PC-3 (cell line): ENCODE measurements at places on chromosomes 6 and 20. TPM values are rescaled to one million over a fixed set of nuclear protein-coding genes. Genes with fewer than 3 reads are reported as not detected.

DNA sequence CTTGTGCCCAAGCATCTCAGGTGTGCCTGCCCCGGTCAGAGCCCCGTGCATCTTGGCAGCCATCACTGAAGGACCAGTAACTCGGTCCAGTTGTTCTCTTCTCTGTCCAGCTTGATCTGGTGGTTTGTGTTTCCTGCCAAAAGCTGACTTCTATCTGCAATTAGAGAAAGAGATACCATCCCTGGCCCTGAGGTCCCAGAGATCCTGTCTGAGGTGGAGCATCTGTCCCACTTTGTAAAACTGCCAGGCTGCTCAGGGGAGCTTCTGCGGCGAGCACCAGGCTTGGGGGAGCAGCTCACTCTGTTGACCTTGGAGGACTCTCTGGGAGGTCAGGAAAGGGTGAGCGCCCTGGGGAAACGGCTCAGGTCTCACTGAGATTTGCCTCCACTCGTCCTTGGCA lies 35.1 kb downstream of the MYT1 start:
- DNase-seq: no peak

DNA sequence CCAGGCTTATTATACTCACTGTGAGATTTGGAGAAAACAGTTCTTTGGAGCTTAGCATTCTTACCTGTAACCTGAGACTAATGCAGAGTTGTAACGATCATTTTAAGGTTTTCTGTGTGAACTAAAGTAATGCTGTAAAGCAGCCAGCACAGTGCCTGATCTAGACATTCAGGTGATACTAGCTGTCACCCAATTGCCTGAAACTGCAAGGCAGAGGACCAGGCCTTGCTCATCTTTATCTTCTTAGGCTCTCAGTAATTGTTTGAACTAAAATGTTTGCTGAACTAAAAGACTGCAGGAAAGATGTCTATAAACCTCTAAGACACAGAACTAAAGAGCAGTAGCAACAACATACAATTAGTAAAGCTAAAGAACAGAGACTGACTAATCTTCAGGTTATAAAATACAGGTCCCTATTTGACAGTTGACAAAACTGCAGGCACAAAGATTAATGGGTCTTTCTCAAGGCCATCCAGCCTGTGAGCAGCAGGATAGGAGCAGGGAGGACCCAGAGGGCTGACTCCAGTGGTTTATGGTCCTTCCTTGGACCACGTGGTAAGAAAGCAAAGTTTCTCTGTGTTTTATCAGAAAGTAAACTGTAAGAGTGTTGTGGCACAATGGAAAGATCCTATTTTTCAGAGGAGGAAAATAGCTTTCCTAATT lies 31.4 kb downstream of the SMLR1 start:
- DNase-seq: no peak

Gene GJA10
- total RNA-seq: not detected in 2 replicates

GRCh38 chr6:43712579-43712978 lies 25.0 kb upstream of the MRPS18A start:
- DNase-seq: no peak

Gene MTO1
- total RNA-seq: 13.8 and 19.5 TPM in 2 replicates

Gene TEAD3
- total RNA-seq: 9.2 and 15.4 TPM in 2 replicates

Gene PRND
- not detected in 2 replicates for total RNA-seq

- DNase-seq: no peak
Observed at GRCh38 chr6:85506441-85507093, 56.7 kb downstream of the NT5E start.

DNA sequence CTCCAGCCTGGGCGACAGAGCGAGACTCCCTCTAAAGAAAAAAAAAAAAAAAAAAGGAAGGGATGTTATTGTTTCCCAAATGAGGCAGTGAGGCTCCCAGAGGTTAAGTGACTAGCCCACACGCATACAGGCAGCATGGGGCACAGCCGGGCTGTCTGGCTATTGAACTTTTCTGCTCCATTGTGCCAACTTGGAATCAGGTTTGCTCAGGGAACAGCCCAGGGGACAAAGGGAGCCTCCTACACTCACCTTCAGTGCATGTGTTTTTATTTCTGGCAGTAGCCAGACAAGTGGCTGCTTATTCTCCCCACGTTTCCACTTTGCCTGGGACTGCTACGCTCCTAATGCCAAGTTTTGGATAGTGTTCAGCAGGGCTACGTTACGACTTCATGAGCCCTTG lies 10.7 kb downstream of the ETV7 start:
- no peak for DNase-seq

DNA sequence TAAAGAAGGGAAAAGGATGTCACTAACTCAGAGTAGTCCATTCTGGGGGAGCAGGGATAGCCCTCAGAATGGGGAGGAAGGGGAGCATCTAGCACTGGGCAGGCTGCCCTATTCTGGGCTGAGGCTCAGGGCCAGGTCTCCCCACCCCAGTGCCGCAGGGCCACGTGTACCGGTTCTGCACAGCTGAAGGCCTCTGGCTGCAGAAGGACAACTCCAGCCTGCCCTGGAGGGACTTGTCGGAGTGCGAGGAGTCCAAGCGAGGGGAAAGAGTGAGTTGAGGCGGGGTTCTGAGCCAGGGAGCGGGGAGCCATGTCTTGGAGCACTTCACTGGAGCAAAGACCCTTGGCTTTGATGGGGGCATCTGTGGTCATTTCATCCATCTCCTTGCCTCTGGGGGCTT lies 17.0 kb downstream of the GLP1R start:
- DNase-seq: no peak

DNA sequence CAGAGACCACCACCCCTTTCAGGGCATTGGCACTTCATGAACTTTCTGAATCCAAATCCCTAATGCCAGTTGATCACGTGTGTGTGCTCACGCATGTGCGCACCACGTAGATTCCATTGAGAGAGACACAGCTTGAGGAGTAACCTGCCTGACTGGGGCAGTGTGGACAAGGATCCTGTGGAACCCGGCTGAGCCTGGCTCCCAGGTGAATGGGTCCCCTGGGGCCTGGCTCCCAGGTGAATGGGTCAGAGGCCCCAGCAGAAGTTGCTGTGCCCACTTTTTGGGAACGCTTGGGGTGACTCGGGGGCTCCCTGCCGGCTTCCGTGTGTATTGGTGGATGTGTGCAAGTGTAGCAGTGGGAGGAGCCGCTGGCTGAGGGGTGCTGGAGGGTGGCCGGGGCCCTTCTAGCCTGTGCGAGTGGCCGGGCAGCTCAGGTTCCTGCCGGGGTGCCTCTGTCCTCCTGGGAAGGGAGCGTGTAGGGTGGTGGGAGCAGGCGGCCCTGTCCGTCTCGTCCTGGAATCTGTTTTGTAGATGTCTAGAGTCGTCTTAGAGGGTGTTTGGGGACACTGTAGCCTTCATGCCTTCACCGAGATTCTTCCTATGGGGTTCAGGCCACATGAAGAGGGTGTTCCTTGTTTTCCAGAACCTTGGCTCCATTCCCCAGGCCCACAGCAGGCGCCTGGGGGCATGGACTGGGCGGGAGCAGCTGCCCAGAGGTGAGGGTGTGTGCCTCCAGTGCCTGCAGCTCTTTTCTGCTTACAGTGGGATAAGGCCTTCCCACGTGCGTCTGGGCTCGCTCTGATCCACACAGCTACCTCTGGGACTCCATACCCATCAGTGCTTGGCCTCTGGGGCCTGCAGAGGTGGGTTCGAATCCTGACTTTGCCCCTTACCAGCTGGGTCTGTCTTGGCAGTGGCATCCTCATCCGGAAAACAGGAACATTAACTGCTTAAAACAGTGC lies 3.2 kb downstream of the RBM38 start:
- no peak for DNase-seq

DNA sequence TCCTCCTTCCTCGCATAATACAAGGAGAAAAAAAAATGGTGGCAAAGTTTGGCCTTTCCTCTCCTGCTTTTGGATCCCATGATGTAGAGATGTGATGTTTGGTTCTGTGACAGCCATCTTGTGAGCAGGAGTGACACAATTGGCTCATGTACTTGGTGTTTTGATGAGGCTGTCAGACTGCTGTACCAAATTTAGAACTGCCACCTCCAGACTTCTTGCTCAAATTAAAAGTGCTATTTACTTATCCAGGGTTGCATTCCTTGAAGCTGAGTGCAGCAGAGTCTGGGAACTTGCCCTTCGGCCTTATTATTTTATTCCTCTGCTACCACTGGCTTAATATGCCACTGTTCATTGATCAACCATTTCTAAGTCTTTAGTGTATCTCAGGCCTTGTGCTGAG lies 21.9 kb downstream of the BCAS1 start:
- no peak for DNase-seq

- no peak for DNase-seq
Observed at GRCh38 chr20:38203337-38203980, 38.4 kb upstream of the TGM2 start.

GRCh38 chr20:13251904-13252297 lies 30.8 kb downstream of the ISM1 start:
- no peak for DNase-seq

- DNase-seq: no peak
Observed at GRCh38 chr6:20415712-20416454, 14.2 kb downstream of the E2F3 start.

DNA sequence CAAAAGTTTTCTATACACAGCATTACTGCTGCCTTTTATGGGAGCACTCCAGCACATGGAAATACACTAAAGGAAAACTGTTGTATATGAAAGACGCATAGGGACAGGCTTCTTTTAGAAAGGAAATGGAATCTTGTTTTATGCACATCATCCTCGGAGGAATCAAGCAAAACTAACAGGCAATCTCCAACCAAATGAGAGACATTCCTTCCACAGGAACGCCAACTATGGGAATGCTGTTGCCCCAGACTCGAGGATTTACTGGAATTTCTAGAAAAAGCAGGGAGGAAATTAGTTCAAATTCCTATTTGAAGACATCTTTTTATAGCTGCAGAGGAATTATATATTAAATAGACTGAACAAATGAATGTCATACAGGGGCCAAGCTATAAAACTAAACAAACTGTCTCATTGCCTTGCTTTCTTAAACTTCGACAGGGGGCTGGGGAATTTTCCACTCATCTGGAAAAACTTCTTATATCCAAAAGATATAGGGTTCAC lies 52.2 kb downstream of the LYRM4 start:
- no peak for DNase-seq

Gene SCGN
- total RNA-seq: not detected in 2 replicates

Gene PRSS16
- total RNA-seq: 7.3 and 15.9 TPM in 2 replicates
